ENCODE measurements at places on chromosomes 1 and 21. TPM values are rescaled to one million over a fixed set of nuclear protein-coding genes. Genes with fewer than 3 reads are reported as not detected.
A peak's percentile ranks its signal among the peaks of the same experiment; 100 is the strongest.

The C4BPA gene
- 175 TPM for total RNA-seq

DNA sequence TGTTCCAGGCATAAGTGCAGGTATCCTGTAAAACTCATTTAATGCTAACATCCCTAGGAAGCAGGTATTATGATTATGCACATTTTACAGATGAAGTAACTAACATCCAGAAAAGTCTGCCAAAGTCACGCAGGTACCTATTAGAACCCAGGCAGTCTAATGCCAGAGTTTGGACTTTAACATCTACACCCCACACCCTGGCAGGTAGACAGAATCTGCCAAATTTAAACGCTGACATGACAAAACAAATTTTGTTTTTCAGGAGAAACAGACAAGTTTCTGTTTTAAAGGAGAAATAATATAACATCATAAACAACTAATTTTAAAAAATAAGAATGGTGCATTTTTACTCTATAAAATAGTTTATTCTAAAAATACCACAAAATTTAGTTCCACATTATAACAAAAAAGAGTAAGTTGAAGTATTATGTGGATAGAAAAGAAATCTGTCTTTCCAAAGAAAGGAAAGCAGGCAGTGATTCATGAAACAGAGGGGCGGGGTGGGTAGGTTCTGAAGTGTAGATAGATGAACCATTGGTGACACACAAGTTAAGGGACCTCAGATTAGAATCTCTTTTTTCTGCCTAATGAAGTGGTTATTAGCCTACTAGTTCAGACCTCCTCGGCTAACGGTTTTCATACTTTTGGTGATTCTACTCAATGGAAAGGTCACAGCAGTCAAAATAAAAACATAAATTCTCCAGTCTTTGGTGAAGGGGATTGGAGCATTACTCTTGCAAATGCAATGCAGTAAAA, 1.7 kb downstream of the ASPM start:
- DNase-seq: no peak

DNA sequence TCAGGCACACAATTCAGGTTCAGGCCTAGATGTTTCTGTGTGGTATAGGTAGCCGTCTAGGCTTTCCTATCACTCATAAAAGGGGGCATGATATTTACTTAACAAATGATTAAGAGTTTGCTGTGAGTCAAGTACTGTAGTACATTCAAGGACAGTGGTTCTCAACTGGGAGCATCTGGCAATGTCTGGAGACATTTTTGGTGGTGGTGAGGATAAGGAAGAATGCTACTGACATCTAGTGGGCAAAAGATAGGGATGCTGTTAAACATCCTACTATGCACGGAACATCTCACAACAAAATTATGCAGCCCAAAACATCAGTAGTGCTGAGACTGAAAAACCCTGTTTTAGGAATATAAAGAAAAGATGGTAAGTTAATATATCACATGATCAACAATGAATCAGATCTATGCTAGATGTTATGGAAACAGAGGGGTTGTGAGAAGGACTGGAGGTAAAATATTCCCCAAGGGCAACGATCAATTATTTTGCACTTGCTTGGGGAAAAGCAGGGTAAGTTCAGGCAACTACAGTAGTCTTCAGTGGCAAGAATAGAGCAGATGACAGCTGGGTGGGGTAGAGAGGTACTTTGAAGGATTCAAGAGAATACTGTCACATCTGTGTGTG, 4.9 kb downstream of the DNTTIP2 start:
- DNase-seq: no peak

- peak; percentile 56 for DNase-seq
Measured at GRCh38 chr1:204268101-204268500, 54.3 kb upstream of the GOLT1A start.
